ENCODE measurements at places on chromosomes 11 and 22.

DNA sequence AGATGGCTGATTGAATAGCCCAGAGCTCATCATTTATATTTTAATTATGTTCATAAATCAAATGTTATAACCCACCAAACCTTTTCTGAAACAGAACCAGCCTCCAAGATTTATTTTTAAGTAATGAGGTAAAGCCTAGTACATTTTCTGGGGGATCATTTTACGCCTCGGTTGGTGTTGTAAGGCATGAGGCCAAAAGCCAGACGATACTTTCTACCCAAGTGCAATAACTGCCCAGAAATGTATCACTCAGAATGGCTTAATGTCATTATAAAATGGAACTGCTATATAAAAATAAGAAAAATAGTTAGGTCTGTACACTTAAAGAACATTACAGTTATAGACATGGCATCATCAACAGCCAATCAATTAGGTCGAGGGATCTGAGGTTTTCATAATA is 283.3 kb downstream of the CADM1 start:
- no peak for DNase-seq

GRCh38 chr11:128497061-128497775 is 90.1 kb downstream of the ETS1 start:
- DNase-seq = no peak

DNA sequence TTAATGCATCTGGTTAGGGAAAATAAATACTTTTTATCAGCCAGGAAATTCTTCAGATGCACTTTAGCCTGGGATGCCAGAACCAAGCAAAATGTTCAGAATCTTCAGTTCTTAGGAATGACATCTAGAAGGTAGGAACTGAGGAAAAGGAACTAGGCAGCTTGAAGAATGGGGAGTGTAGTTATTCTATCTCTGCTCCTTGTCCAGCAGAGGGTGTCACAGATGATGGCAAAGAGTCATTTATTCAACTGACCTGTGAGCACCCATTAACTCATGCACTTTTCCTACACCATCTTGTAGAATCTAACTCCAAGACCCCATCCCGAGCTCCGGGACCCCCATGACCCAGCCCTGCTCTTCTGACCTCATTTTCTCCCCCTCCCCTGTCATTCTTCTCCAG is 122.1 kb upstream of the ISX start:
- no peak for DNase-seq

GRCh38 chr22:30424534-30425326 is 838 bp upstream of the MTFP1 start:
- DNase-seq = no peak
